ENCODE measurements at places on chromosomes 2 and 18.

DNA sequence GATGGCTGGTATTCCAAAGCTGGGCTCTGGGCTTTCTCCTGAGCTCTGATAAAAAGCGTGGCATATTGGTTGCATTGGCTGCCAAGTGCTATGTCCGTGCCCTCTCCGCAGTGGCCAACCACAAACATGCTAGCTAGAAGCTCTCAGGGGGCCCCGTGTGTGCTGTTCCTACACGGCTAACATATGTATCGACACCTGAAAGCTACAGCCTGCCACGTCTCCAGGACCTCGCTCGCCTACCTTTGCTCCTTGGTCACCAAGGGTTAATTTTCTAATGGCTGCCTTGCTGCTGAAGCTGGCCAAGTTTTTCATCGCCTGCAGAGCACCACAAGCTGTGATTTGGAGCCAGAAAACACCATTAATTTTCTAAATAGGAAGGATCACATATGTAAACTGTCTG lies 888.4 kb downstream of the BCL11A start:
- DNase-seq, result no peak

GRCh38 chr2:63613391-63613901 lies 24.7 kb downstream of the MDH1 start:
- no peak for DNase-seq

DNA sequence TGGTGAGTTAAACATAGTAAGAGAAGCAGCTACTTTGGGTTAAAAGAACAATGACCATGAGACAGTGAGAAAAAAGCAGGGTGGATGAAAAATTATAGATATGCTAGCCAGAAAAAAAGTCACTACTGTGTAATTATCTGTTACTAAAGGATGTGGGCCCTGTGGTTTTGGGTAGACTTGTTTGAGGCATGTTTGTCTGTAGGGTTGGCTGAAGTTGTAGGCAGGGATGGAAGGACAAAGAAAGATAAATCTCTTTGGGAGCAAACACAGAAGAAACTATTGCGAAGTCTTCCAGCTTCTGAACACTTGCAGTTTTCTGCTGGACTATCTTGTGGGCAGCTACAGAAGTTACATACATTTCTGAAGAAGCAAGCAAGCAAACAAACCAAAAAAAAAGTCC lies 28.2 kb downstream of the RND3 start:
- no peak for DNase-seq

DNA sequence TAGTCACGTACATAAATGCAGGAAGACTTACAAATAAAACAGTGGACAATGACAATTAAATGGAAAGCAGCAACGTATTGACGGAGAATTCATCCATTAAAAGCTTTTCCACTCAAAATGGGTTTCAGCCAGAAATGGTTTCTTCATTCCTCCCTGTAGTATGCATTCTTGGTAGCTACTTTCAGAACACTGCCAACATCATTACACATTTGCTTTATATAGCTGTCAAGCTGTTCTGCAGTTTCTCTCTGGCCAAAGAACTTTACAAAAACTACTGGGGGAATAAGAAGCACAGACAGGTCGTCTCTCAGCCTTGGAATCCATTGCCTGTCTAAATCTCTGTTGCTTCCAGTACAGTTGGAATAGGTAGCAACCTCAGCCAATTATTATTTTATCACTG lies 84.1 kb upstream of the NCKAP5 start:
- no peak for DNase-seq

GRCh38 chr2:113105047-113105785 lies 22.2 kb upstream of the IL1RN start:
- no peak for DNase-seq

DNA sequence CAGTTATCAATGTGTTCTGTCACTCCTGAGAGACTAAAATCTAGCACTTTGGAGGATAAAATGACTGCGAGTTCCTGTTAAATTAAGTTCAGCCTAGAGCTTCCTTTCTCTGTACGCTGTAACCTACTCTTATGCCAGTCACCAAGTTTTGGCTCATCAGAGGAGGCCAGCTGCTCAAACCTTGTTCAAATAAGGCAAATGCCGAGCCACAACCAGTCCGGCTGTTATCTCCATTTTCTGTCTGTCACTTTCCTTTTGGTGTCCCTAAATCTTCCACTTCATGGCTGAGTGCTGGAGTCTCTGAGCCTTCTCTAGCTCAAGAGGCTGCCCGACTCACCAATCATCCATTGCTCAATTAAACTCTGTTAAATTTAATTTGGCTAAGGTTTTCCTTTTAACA lies 33.5 kb upstream of the PXDN start:
- DNase-seq, result no peak

GRCh38 chr2:176504440-176504839 lies 235.2 kb downstream of the MTX2 start:
- DNase-seq, result no peak

DNA sequence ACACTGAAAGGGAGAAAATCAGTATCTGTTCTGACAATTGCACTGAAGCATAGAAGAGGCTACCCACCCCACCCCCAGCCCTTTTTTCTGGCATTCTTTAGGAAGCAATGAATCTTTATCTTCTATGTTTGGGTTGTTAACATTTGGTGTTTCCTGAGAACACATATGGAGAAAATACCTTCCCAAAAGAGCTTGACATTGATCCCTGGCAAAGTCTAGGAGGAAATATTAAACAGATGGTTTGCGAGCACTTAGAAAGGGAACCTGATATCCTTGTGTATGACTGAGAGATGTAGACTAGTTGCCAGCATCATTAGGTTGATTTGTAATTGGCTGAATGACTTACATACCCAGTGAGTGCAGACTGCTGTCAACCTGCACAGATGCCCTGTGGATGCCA lies 42.9 kb downstream of the DOK1 start:
- DNase-seq, result no peak
